Liver (tissue), 10 donors: ENCODE measurements at places on chromosomes 3 and 15.

DNA sequence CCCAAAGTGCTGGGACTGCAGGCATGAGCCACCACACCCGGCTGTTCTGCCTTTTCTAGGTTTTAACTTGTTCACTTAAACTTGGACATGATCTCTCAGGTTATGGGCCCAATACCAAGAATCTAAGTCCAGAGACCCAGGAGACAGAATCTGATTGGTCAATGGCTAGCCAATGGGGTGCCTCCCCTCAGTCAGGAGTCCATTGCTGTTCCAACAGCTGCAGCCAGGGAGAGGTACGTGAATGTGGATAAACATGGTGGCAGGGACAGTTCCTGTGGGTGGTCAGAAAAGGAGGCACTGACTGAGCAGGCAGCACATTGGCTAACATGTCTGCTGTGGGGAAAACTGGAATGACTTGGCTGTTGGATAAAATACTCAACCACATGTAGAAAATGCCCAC, 140.3 kb downstream of the RPLP1 start:
- DNase-seq: no peak

- no peak for DNase-seq
Observed at GRCh38 chr3:16529264-16529663, 15.8 kb upstream of the RFTN1 start.

GRCh38 chr15:70222606-70223005, 124.9 kb upstream of the TLE3 start:
- DNase-seq: no peak

DNA sequence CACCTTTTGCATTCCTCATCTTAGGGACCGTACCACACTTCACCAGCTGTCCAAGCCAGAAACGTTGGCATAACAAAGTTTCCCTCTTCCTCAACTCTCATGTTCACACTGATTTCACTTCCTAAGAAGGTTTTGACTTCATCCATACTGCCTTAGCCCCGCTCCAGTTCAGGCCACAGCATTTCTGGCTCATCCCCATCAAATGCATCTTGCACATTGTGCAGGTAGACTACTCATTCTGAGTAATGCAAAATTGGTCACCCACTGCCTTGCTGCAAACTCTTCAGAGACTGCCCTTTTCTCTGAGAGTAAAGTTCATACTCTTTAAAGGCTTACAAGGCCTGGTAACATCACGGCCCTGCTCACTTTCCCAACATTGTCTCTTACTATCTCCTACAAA, 8.8 kb downstream of the NUSAP1 start:
- no peak for DNase-seq

- DNase-seq: no peak
Observed at GRCh38 chr3:15300323-15301078, 31.9 kb downstream of the SH3BP5 start.

GRCh38 chr15:74228723-74229081, 7.4 kb upstream of the CCDC33 start:
- DNase-seq: no peak
